ENCODE measurements at places on chromosomes 16 and 17. TPM values are rescaled to one million over a fixed set of nuclear protein-coding genes. Genes with fewer than 3 reads are reported as not detected.

AOC3 gene
- total RNA-seq = 0.23 TPM

TELO2 gene
- total RNA-seq = 10.0 TPM

KRT10 gene
- total RNA-seq = 4.7 TPM

NOG gene
- 0.23 TPM for total RNA-seq

NEUROD2 gene
- total RNA-seq = not detected

FA2H gene
- not detected for total RNA-seq

SYNGR3 gene
- 0.94 TPM for total RNA-seq

TBC1D3G gene
- not detected for total RNA-seq

TBKBP1 gene
- 5.5 TPM for total RNA-seq

CRYBA1 gene
- total RNA-seq = not detected

SP2 gene
- total RNA-seq = 0.23 TPM

GAN gene
- total RNA-seq = 6.5 TPM

WSB1 gene
- 119 TPM for total RNA-seq

GPR139 gene
- total RNA-seq = not detected

GLP2R gene
- total RNA-seq = not detected

ENGASE gene
- total RNA-seq = 14.4 TPM

ZNF319 gene
- 2.3 TPM for total RNA-seq

SECTM1 gene
- total RNA-seq = 22.3 TPM

MT1F gene
- total RNA-seq = 1.2 TPM

MMP28 gene
- total RNA-seq = 0.60 TPM

CCL17 gene
- not detected for total RNA-seq

AOC2 gene
- total RNA-seq = 0.23 TPM

LGALS9B gene
- not detected for total RNA-seq

SOST gene
- 115 TPM for total RNA-seq

ZDHHC1 gene
- total RNA-seq = 4.3 TPM

PLXDC1 gene
- total RNA-seq = 0.23 TPM

CES3 gene
- total RNA-seq = under 0.01 TPM

GPR179 gene
- not detected for total RNA-seq

PLLP gene
- total RNA-seq = not detected

CACNG1 gene
- not detected for total RNA-seq

GAS7 gene
- total RNA-seq = 0.53 TPM

KCNH6 gene
- not detected for total RNA-seq

ZG16 gene
- total RNA-seq = not detected

TNFRSF13B gene
- total RNA-seq = not detected

PRSS21 gene
- 0.15 TPM for total RNA-seq

TBC1D3 gene
- not detected for total RNA-seq

SMIM36 gene
- not detected for total RNA-seq

NPIPB6 gene
- 0.30 TPM for total RNA-seq

CNGB1 gene
- total RNA-seq = not detected

KLHL10 gene
- total RNA-seq = 0.12 TPM

CNTD1 gene
- not detected for total RNA-seq

CDRT15L2 gene
- not detected for total RNA-seq

All from smooth muscle cell of the coronary artery (primary cell).